NCI-H748 treated with DMSO at 0.1 percent for 48 hours (cell line): ENCODE measurements at places on chromosomes 1 and 21.
A peak's percentile ranks its signal among the peaks of the same experiment; 100 is the strongest.

DNA sequence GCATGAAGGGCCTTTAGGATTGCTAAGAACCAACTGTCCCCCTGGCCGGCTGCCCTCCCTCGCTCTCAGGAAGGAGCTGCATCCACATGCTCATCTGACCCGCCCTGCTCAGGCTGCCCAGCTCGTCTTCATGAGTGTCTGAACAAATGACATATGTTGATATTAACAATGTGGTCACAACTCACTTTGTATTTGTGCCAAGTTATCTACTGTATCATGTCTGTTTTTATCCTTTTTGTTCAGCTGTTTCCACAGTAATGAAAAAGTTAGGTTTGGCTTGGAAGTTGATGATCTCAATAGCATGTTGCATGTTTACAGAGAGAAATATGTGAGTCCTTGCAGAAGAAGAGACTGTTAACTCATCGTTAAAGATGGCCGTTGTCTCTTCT, 75.1 kb downstream of the PHTF1 start:
- DNase-seq = no peak

DNA sequence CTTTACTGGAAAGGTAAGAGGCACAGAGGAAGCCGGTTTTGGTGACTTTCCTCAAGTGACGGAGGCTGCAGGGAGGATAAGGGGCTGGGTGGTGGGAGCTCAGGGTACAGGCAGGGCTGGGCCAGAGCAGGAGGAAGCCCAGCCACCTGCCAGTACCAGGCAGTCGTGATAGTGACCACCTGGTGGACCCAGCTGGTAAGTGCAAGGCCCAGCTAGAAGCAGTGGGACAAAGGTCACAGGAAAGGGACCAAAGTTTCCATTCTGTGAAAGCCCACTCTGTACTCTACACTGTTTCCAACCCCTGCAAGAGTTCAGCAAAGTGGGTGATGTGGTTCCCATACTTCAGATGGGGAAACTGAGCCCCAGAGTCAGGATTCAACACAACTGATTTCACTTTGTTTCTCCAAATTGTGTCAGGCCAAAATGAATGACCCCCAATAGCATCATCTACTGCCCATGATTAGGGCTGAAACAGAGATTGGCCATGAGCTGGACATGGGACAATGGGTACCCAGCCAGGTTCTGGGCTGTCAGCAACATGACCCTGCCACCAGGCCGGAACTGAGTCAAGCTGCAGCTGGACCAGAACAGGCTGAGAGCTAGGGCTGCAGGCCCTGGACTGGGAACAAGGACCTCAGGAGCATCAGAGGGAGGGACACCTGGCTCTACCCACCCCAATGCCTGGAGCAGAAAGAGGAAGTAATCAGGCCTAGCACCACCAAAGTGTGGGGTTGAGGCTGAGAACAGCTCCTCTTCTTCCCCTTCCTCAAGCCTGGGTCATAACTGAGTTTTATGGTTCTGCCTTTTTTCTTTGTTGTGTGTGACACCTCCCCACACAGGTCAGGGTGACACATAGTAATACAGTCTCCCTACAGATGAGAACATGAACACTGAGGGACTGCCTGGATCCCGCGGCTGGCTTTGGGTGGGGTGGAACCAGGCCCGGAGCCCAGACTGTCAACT, 50.2 kb downstream of the KCNN3 start:
- DNase-seq = no peak

GRCh38 chr21:41639336-41639735, 127.5 kb downstream of the RIPK4 start:
- no peak for DNase-seq

- DNase-seq = no peak
Measured at GRCh38 chr1:45394342-45394741, 54.1 kb upstream of the MUTYH start.

- DNase-seq = no peak
Measured at GRCh38 chr1:18768086-18768485, 91.4 kb downstream of the TAS1R2 start.

DNA sequence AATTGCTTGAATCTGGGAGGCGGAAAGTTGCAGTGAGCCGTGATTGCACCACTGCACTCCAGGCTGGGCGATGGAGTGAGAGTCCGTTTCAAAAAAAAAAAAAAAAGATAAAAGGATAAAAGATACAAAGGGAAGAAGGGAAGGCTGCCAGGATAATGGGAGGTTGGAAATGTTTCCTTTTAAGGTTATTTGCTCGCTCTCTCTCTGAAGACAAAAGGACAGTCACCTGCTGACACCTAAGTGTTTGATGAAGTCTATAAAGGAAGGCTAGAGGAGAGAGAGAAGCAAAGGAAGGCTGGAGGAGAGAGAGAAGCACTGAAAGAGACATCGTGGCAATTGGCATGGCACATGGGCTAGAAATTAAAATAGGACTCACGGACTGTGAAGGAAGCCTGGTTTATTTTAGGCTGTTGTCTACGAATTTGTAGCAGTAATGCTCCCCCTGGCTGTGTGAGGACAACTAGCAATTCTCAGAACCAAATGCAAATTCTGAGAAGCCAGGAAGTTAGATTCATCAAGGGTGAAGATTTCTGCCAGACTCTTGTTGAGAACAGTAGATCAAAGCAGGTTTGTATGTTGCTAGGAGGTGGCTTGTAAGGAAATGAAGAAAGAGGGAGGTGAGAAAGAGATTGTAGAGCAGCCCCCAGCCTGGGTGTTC, 154.2 kb downstream of the ZP4 start:
- DNase-seq = no peak

- DNase-seq = peak; percentile 32
Measured at GRCh38 chr1:231724876-231725647, 98.5 kb downstream of the DISC1 start.
